Stimulated activated CD4-positive, alpha-beta T cell treated with anti-CD3 and anti-CD28 coated beads, Interleukin-12 subunit alpha, Interleukin-12 subunit beta, amount 100 ng/mL, for 4 hours (primary cell): ENCODE measurements at places on chromosomes 13 and 19.
A peak's percentile ranks its signal among the peaks of the same experiment; 100 is the strongest.

DNA sequence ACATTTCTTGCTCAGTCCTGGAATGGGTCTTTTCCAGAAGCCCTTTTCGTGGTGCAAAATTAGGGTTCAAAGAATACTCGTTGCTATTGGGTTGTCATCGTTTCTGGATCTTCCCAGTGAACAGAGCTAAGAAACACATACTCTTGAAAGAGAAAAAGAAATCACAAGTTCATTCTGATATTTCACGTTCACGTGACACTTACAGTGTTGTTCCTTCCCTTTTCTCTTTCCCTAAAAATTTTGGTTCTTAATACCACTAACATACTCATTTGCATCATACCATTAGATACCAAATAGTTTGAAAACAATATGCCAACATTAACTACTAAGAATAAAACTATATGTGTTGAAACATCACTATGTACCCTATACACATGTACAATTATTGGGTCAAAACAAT lies 13.4 kb upstream of the GTF2F1 start:
- no peak for DNase-seq

GRCh38 chr19:32945260-32945659 lies 26.5 kb downstream of the CEP89 start:
- DNase-seq, result no peak

DNA sequence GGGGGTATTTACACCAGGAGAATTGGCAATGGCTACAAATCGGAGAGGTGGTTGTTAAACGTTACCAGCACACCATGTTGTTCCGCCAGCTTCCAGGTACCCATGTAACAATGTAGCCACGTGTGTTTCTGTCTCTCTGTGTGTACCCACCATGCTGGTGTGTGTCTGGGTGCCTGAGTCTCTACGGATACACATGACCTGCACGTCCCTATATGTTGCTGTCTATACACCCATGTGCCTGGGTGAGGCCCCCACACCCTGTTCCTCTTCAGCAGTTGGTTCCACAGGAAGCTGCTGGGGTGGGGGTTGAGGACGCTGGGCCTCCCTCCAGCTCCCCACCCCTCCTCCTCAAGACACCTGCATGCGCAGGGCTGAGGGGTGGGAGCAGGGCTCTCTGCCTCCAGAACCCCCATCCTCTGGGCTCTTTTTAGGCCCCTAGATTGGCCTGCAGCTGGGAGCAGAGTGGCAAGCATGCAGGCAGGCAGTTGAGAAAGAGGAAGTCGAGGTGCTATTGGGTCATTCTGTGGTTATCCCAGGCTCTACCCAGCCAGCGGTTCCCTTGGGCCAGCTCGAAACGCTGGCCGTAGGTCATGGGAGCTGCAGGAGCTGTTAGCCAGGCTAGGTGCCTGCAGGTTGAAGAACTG lies at the start of gene ARHGEF18:
Gene ARHGEF18, plus strand, starts transcription at position 351 of the 644 bp plus-strand sequence. CDS start 13,954 bp downstream, outside the sequence.
- DNase-seq, result no peak

DNA sequence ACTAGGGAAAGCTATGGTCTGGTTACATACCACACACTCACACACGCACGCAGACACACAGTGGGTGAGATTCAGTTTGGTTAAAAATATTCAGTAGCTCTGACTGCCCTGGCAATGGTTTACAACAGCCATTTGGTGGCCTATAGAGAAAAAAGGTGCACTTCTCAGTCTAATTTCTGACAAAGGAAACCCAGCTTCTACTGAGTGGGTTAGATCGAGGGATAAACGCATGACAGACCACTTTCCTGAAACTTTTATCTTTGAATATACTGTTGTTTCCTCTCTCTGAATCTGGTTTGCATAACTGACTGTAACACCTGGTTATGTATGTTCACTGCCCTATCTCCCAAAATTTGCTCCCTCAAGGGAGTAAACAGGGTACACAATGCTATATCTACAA lies 2.5 kb downstream of the LIG4 start:
- DNase-seq, result no peak

DNA sequence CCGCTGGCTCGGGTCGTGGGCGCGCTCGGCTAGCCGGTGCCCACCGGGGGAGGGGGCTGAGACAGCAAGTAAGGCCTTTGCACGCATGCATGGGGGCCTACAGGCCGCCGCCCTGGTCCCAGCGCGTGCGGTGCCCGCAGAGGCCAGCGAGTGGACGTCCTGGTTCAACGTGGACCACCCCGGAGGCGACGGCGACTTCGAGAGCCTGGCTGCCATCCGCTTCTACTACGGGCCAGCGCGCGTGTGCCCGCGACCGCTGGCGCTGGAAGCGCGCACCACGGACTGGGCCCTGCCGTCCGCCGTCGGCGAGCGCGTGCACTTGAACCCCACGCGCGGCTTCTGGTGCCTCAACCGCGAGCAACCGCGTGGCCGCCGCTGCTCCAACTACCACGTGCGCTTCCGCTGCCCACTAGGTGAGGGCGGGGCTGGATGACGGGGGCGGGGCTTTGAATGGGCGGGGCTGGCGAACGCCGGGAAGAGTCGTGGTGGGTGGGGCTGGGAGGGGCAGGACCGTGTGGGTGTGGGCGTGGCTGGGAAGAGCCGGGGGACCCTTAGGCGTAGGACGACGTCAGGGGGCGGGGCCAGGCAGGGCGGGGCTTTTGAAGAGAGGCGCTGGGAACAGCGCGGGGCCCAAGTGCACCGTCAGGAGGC lies 2.1 kb downstream of the CILP2 start:
- peak; percentile 68 for DNase-seq

- DNase-seq, result no peak
Observed at GRCh38 chr13:45305079-45305478, 35.9 kb downstream of the TPT1 start.

DNA sequence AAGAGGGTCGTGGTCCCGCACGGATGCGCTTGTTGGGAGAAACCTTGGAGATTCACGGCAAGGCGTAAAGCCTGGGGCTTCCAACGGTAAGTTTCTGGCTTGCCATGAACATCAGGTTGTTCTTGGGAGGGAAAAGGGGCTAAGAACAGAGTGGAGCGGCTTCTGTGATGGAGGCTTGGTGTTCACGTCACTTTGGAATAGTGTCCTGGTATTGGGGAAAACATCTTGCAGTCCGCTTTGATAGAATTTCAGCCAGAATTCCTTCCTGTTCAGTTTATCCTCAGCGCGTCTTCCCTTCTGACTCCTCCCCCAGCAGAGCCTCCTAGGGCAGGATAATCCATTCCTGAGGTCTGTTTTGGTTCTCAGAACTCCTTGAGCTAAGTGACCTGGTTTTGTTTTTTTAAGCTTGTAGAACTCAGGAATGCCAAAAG lies 2.0 kb downstream of the KCTD15 start:
- no peak for DNase-seq

DNA sequence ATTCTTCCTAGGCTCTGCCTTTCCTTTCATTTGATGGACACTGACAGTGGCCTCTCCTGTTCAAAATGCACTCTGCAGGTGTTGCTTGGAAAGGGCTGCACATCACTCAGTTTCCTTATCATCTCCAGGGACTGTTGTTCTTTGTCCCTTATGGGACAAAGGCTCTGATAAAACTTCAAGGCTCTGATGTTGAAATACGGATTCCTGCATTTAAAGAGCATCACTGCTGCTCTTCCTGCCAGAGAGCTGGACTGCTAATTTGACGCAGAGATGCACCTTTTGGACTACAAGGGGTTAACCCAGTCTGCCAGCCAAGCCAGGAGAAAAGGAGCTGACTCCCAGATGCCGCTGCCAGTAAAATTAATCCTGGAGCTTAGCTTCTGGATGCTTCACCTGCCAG lies 952.1 kb downstream of the DIAPH3 start:
- no peak for DNase-seq

DNA sequence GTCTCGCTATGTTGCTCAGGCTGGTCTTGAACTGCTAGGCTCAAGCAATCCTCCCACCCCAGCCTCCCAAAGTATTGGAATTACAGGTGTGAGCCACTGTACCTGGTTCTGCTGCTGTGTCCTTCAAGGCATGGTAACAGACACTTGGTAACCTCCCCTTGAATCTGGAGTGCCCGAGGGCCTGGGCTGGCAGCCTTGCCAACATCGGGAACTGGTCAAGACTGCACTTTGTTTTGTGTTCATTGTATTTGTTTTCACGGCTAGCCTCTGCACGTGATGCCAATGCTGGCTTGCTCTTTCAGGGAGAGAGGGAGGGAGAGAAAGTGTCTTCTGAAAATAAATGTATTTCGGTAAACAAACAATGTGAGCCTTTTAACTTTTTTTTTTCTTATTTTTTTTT lies 12.0 kb downstream of the CERS4 start:
- no peak for DNase-seq

GRCh38 chr13:27200413-27201070 lies 28.9 kb upstream of the USP12 start:
- DNase-seq, result no peak

DNA sequence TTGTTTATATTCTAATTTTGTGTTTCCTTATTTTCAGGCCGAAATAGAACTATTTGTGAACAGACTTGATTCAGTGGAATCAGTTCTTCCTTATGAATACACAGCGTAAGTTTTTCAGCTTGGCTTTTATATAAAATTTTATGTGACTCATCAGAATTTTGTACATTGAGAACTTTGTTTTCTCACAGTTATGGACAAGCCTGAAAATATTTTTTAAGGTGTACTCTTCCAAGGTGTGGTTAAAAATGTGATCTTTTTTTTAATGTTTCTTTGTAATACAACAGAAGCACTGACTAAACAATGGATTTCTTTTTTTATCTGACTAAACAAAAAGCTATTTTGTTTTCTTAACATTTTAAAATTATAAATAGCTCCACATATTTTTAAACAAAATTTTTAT lies 16.3 kb downstream of the TM9SF2 start:
- DNase-seq, result no peak

DNA sequence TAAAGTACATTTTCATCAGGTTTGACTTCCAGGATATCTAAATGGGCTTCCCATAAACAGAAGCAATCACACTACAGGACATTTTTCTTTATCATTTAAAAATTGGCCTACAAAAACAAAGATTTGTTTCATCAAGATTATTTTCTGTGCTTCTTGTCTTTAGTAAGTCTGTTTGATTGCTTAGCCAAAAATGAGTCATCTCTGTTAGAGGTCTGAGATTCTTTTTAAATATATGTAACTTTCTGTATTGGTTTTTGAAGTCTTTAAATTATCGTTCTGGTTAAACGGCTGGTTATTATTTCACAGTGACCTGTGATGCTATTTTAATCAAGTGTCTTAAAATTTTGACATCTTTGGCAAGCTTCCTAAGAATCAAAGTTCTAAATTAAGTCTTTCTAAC lies 62.7 kb downstream of the SLITRK1 start:
- DNase-seq, result no peak

DNA sequence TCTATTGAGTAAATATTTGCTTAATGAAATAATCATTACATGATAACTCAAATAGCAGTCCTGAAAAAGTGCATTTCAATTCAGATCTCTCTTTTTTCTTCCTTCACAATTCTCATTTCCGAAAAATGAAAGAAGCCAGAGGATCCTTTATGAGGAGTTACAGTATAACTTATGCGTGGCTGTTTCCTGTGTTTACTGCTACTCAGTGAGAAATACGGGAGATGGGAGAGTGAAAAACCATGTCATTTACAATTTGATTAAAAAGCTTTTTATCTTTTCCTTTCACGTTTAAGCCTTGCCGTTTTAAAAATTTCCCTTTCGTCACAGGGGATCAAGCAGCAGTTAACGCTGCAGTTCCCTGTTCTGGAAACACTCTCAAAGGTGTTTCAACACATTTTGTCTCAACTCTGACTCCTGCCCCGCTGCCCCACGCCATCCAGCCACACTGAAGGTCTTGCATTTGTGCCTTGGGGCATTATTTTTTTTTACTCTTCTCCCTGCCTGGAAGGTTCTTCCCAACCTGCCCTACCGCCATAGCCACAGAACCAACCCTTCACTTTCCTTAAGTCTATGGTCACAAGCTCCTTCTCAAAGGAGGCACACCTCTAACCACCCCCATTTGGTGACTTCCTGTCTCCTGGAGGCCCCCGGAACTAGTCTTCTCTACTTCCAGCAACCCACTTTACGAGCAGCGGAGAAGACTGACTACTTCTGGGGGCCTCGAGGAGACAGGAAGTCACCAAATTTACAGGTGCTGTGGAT lies 17.0 kb downstream of the KL start:
- peak; percentile 7 for DNase-seq

DNA sequence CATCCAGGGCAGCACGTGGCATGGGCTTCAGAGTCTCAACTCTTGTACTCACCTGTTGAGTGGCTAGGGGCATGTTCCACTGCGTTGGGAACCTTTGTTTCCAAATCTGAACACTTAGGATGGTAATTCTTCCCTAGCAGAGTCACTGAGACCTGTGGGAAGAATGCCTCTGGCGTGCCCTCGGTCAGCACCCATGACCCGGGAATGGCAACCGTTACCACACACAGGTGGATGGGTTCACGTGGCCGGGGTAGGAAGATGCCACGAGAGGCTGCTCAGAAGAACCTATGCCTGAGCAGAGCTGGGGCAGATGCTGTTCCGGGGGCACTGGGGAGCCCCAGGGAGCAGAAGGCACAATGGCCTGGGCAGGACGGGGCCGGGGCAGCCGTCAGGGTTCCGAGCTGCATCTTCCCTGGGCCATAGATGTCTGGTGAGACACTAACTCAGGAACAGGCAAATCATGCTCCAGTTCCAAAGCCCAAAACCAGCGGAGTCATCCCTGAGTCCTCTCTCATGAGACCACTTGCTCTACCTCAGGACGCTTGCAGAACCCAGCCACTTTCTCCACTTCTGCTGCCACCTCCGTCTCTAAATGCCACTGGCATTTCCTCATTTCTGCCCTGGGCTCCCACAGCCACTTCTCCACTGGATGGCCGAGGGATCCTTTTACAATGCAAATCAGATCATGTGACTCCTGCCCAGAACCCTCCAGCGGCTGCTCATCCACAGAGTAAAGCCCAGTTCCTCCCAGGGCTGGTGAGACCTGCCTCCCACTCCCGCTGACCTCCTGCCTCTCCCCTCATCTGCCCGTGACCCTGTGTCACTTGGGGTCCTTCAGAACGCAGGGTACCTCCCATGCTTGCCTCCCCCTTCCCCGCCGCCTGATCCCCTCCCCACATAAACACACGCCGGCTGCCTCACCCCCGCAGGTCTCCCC lies 36.7 kb downstream of the FAM124A start:
- DNase-seq, result no peak

- no peak for DNase-seq
Observed at GRCh38 chr13:72864142-72865011, 82.4 kb downstream of the PIBF1 start.
